ENCODE measurements at places on chromosomes 5 and 9.

- no peak for DNase-seq
Measured at GRCh38 chr5:82910905-82911304, 166.3 kb downstream of the TMEM167A start.

GRCh38 chr5:178273665-178274541, 41.3 kb upstream of the PHYKPL start:
- no peak for DNase-seq

DNA sequence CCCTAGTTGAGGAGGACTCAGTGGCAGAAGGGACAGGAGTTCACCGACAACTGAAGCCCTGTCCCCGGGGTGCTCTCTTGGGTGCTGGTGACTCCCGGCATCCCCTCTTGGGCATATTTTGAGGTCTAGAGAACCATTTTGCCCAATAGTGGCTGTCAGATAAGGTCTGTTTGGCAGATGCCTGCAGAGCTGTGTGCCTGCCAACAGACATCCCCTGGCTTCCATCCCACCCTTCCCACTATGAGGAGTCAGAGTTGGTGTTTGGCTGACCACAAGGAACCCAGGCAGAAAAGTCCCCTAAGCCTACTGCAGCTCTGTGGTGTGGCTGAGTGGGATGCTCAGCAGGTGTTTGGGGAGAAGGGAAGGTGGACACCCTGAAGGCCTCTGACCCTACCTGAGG, 207.0 kb downstream of the AUH start:
- no peak for DNase-seq

GRCh38 chr5:166509085-166509484, 1782.4 kb upstream of the WWC1 start:
- peak; percentile 16 for DNase-seq

DNA sequence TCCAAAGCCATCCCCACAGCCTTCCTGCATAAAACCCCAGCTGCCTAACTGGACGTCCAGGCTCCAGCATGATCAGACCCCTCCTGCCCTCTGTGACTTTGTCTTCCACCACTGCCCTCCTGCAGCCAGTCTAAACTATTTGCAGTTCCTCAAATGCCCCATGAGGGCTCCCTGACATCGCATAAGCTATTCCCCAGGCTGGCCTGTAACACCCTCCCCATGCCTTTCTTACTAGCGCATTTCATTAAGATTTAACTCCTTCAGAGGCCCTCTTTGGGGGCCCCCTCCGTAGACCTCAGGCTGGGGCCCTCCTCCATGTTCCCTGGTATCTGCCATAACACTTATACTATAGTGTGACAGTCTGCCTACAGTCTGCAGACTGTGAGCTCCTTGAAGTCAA, 15.5 kb upstream of the SMIM23 start:
- peak; percentile 9 for DNase-seq

GRCh38 chr5:54905942-54906537, 79.4 kb downstream of the ESM1 start:
- peak; percentile 44 for DNase-seq

GRCh38 chr9:91711755-91712601, 238.1 kb downstream of the ROR2 start:
- DNase-seq: no peak

DNA sequence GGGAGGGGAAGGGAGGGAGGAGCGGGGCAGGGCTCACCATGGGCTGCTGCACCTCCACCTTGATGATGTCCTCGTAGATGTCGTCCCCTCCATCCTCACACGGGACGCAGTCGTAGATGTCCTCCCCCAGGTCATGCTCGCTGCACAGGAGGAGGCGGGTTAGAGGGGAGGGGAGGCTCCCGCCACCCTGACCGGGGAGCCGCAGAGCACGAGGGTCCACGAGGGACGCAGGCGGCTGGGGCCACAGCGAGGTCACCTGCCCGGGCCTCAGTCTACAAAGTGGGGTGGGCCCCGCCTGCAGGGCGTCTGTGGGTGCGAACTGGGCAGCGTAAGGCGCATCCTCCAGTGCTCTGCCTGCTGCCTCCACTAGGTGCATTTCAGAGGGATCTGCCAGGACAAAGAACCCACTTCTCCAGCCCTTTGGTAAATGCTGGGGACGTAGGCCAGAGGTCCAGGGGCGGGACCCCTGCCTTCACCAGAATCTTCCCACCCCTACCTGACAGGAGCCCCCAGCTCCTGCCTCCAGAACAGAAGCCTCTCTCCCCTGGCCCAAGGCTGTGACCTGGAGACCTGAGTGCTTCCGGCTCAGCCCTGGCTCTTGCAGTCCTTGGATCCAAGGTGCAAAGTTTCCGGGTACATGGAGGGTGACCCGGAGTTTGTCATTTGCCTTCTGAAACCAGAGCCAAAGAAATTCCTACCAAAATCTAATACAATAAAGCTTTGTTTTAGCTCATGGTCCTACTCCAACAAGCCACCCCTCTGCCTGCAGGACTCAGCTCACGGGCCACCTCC, 74.1 kb upstream of the SARDH start:
- DNase-seq: no peak

DNA sequence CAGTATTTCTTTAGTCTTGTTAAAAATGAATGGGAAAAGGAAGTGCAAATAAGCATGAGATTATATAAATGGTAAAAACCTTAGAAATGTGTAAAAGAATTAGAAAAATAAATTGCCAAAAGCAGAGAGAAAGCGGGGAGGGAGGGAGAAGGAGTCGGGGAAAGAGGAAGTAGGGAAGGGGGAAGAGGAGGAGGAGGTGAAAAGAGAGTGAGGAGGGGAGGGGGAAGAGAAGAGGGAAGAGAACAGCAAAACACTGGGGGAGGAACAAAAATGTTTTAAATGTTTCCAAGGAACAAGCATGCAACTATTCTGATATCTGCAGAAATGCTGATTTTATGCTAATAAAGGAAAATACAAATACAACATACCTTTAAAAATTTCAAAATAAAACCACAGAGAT, 317.5 kb downstream of the PIK3R1 start:
- DNase-seq: no peak

DNA sequence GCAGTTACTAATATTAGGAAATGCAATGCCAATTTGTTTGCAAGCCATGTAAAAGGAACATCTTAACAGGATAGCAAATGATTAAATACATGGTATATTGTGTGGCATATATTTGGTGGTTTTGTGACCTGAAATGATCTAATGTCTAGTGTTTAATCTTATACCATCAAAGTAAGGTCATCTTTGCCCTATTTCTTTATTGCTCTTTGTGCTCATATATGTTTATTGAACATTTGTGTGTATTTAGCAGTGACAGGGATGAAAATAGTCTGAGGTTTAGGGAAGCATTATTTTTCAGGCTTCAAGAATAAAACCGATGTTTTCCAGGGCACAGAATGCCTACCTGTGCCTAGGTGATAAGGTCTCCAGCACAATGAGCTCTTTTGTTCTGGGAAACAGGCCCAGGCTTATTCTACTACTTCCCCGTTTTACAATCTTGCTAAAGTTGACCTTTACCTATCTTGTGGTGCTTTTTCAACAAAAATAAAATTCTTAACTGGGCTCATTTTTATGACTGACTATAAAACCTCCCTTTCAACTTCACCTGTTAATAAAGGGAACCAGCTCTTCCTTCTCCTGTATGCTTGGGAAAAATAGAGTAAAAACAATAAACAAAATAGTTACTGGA, 105.6 kb upstream of the ANKH start:
- no peak for DNase-seq

DNA sequence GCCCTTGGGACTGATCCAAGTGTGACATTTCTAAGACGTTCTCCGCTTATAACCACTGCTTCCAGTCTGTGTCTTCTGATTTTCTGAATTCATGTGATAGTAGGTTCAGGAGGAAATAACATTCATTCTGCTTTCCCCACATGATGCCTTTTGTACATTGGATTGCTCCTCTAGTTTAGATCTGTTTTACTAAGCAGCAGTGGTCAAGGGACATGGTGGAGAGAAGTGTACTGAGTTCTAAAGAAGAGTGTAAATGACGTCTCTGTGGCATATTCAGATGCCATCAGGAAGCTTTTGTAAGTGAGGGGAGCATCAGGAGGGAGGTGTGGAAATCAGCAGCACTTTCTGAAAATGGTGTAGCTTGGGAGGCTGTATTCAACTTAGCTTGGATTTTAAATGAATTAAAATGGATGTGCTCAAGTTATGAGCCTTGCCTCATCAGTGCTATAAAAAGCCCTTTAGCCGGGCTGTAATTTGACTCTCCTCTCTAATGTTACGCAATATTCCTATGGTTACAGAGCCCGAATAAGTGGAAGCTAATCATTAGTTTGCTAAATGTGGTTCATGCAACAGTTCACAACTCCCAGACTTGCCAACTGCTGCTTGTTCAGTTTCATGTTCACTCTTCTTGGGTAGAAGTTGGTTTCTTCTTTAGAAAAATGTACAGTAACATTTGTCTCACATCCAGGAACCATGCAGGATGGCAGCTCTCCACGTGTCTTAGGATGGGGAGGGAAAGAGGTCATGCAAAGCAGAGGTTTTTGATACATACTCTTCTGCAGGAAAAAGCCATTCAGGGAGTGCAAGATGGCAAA, 281.3 kb downstream of the ARHGAP26 start:
- DNase-seq: no peak

- DNase-seq: no peak
Measured at GRCh38 chr5:93576994-93577853, 3.8 kb downstream of the NR2F1-AS1 start.

- DNase-seq: no peak
Measured at GRCh38 chr5:158482125-158482524, 617.6 kb downstream of the EBF1 start.

- DNase-seq: no peak
Measured at GRCh38 chr9:3916411-3916810, 383.5 kb downstream of the GLIS3 start.

GRCh38 chr9:105307591-105308130, 63.2 kb downstream of the SLC44A1 start:
- DNase-seq: no peak

GRCh38 chr5:4363045-4363444, 767.4 kb downstream of the IRX1 start:
- DNase-seq: no peak

- DNase-seq: no peak
Measured at GRCh38 chr5:175444060-175444904, at the start of gene DRD1. Gene DRD1, minus strand, starts transcription at chr5:175444182. Its CDS starts 1,083 bp downstream, at chr5:175443099.

DNA sequence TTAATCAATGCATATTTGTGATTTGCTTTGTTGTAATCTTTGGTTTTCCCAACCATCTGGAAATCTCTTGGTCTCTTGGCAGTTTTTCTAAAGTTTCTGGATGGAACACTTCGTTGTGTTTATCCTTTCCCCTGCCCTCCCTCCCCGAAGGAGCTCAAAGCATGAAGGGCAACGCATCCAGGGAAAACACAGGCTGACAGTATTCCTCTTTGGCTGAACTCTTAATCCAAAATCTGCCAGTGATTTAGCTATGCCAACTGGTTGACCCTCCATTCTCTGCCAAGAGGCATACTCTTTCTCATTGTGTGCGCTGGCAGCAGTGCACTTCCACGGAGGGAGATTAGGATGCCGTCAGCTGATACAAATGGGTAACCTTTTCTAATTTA, 20.5 kb downstream of the ZBTB34 start:
- DNase-seq: no peak

- no peak for DNase-seq
Measured at GRCh38 chr5:14193496-14193895, 50.4 kb downstream of the TRIO start.

GRCh38 chr5:28543473-28544098, 1505.2 kb upstream of the CDH9 start:
- no peak for DNase-seq

GRCh38 chr9:134868751-134869553, 11.7 kb upstream of the FCN2 start:
- no peak for DNase-seq

- DNase-seq: no peak
Measured at GRCh38 chr9:136734837-136735496, 7.8 kb downstream of the LCN10 start.

DNA sequence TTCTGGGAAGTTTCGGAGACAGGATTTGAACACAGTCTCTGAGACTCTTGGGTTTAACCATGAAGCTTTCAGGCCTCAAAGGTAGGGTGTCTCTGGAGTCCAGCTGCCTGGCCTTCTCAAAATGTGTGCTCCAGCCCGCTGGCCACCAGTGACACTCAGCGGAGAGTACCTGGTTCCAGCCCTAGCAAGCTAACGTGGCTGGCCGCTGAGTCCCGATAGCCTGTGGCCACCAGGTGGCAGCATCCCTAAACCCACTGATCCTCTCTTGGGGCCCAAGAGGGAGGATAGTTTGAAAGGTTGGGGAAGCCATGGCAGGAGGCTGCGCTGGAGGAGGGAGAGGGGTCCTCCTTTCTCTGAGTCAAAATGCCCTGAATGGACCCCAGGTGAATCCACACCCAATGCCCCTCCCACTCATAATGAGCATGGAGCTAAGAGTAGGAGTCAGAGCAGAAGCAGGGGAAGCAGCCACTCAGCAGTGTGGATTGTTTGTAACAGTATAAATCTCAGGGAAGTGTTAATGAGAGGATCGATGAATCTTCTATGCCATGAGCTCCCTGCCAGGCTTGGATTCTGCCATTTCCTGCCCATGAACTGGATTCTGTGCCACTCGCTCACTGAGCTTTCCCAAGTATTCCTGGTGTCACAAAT, 5.4 kb upstream of the TIFAB start:
- DNase-seq: peak; percentile 43

DNA sequence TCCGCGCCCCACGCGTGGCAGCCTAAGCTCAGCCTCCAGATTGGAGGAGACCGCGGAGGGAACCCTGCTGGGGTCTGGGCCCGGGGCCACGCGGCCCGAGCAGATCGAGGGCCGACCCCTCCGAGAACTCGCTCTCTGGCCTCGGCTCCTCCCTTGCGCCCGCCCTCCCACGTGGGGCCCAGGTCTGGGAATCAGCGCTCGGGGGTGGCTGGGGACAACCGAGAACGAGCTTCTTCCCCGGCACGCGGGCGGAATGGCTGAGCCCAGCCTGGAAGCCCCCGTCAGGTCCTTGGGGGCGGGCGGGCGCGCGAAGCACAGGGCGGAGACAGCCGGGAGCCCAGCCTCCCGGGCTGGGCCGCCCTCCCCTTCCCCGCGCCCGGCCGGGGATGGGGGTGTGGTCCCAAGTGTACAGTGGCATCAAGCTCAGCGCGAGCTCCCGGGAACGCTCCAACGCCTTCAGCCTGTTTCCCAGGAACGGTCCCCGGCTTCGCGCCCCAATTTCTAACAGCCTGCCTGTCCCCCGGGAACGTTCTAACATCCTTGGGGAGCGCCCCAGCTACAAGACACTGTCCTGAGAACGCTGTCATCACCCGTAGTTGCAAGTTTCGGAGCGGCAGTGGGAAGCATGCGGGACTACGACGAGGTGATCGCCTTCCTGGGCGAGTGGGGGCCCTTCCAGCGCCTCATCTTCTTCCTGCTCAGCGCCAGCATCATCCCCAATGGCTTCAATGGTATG, at the start of gene SLC22A4:
Gene SLC22A4, plus strand, starts transcription at position 403 of the 736 bp plus-strand sequence. Its CDS starts 223 bp downstream, at position 626.
- peak; percentile 77 for DNase-seq

- DNase-seq: no peak
Measured at GRCh38 chr5:95599252-95599651, 20.6 kb upstream of the GPR150 start.

DNA sequence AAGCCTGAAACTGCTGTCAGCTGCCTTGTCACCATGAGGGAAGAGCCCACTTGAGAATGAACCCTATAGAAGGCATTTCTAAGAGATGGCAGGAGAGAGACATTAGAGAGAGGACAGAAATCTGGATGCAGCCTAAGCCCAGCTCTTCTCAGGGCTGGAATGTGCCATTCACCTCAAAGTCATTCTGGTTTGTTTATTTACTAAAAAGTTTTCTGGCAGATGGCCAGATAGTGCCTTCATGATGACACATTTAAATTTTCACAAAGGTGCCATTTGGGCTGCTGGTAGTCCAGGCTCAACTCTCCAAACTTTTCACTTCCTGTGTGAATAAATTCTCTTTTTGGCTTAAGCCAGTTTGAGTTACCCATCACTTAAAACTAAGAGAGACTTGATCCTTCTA, 144.6 kb upstream of the ZNF366 start:
- DNase-seq: no peak
